Endothelial cell of umbilical vein (primary cell): ENCODE measurements at places on chromosomes 5 and 9. TPM values are rescaled to one million over a fixed set of nuclear protein-coding genes. Genes with fewer than 3 reads are reported as not detected.

GRCh38 chr5:14143841-14144585, 871 bp downstream of the TRIO start:
- H3K36me3 ChIP-seq = no peaks in the 10 kb centered on the region
- no peak for DNase-seq
- peaks cover 41% of the 10 kb centered on the region for H3K4me1 ChIP-seq
- H3K27ac ChIP-seq = peak overlapping the region; percentile 94
- peak overlapping the region; percentile 55 for H3K4me3 ChIP-seq

The GPR107 gene
- 38.9 and 41.5 TPM in 2 replicates for total RNA-seq

DNA sequence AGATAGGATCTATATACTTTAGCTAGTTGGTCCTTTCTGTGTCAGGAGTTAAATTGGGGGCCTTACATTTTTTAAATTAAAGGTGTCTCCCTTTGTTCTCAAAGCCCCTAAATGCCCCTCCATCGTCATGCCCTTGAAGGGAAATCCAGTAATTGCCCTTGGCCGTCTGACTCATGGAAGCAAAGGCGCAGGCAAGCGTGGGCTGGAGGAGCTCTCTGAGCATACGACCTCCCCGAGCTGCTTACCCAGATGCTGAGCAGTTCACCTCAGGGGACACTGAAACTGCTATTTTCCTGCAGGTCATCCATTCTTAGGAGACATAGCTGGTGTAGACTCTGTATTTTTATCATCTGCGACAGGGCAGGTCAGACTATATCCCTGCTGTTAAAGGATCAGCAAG, 23.0 kb downstream of the PCSK1 start:
- H3K27me3 ChIP-seq = no peaks in the 10 kb centered on the region
- H3K4me3 ChIP-seq = no peak overlapping the region
- H3K27ac ChIP-seq = no peak overlapping the region
- no peaks in the 10 kb centered on the region for H3K36me3 ChIP-seq
- H3K4me1 ChIP-seq = peaks cover 34% of the 10 kb centered on the region
- DNase-seq = no peak

GRCh38 chr9:113770396-113770795, 105.7 kb upstream of the ZNF618 start:
- no peak overlapping the region for H3K4me3 ChIP-seq
- H3K27ac ChIP-seq = no peak overlapping the region

DNA sequence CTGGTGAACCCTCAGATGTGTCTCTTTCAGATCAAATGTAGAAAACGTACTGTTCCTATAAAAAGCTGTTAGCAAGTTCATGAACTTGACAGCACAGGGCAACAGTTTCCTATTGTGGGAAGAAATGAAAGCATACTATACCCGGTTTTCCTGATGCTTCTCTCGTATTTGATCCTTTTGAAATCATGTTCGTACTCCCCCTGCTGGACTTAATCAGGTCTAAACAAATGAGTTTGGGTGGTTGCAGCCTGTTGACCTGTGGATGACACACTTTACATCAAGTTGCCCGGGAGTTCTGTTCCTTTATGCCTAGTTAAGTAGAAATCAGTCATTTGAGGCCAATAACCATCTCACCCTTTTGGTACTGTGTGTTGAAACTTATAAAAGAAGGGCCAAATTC, 1992.3 kb downstream of the MAT2B start:
- no peak overlapping the region for H3K4me3 ChIP-seq
- peak; percentile 2 for DNase-seq

- no peaks in the 10 kb centered on the region for H3K36me3 ChIP-seq
- no peaks in the 10 kb centered on the region for H3K4me1 ChIP-seq
- H3K4me3 ChIP-seq = no peak overlapping the region
- H3K27me3 ChIP-seq = no peaks in the 10 kb centered on the region
- no peak overlapping the region for H3K27ac ChIP-seq
Measured at GRCh38 chr5:157689942-157690689, 18.8 kb downstream of the C5orf52 start.

DNA sequence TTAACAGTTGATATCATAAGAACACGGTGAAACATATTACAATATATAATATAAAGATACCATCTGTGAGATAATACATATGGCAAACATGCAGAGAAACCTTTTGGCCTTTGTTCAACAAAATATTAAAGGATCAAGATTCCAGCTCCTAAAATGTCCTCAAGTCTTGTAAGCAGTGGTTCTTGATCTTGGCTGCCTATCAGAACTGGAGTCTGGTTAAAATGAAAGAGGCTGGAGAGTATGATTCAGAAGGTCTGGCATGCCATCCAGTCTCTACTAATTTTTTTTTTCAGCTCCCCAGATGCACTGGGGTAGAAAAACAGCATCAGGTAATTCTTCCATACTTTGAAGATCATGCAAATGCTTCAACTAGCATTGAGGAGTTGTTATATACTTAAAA, 83.2 kb downstream of the TNC start:
- no peak for DNase-seq
- no peaks in the 10 kb centered on the region for H3K27me3 ChIP-seq
- no peak overlapping the region for H3K4me3 ChIP-seq
- no peaks in the 10 kb centered on the region for H3K36me3 ChIP-seq
- no peaks in the 10 kb centered on the region for H3K4me1 ChIP-seq

The ST8SIA4 gene
- 25.0 and 28.3 TPM in 2 replicates for total RNA-seq

DNA sequence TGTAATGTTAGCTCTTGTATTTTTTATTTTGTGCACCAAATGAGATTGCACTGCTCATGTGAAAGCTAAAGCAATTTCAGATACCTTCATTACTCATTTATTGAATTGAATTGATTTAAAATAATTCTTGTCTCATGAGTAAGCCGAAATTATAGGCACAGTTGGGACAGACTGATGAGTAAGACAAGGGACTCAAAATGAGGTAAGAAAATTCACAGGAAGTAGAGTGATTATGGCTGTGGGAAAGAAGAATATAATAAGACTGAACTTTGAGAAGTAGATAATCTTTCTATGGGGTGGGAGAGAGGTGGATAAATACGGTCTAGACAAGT, 51.1 kb downstream of the NUDT12 start:
- H3K36me3 ChIP-seq = no peaks in the 10 kb centered on the region
- H3K27ac ChIP-seq = no peak overlapping the region
- H3K4me3 ChIP-seq = no peak overlapping the region
- H3K4me1 ChIP-seq = no peaks in the 10 kb centered on the region

The PITX1 gene
- 0.42 and 6.0 TPM in 2 replicates for total RNA-seq

The SLC34A3 gene
- total RNA-seq = not detected in 2 replicates

DNA sequence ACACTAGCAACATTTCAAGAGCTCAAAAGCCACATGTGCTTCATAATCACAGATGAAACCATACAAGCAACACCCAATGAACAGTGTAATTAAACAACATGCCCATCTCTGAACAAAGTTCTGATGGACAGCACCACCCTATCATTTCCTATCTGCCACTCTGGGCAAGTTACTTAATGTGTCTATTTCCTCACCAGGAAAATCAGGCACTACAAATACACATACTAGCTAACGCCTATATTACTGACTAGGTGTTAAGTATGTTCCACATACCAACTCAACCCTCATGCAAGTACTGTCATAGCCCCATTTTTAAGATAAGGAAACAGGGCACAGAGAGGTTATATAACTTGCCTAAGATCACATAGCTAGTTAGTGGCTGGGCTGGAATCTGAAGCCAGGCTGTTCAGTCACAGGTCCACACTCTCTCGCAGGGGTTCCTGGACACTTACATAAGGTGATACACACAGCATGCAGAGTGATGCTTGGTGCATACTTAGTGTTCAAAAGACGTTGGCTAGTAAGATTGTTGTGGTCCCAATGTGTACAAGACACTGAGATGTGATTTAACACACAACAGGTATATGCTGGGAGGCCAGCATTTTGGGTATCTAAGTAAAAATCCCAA, 24.2 kb downstream of the CORO2A start:
- no peaks in the 10 kb centered on the region for H3K27me3 ChIP-seq
- no peaks in the 10 kb centered on the region for H3K4me1 ChIP-seq
- no peak for DNase-seq
- no peak overlapping the region for H3K27ac ChIP-seq
- no peak overlapping the region for H3K4me3 ChIP-seq

GRCh38 chr5:5103245-5103644, 36.9 kb upstream of the ADAMTS16 start:
- no peaks in the 10 kb centered on the region for H3K36me3 ChIP-seq
- no peak overlapping the region for H3K27ac ChIP-seq

The FAM120A gene
- total RNA-seq = 116 and 126 TPM in 2 replicates

The BNIP1 gene
- 15.7 and 19.7 TPM in 2 replicates for total RNA-seq

DNA sequence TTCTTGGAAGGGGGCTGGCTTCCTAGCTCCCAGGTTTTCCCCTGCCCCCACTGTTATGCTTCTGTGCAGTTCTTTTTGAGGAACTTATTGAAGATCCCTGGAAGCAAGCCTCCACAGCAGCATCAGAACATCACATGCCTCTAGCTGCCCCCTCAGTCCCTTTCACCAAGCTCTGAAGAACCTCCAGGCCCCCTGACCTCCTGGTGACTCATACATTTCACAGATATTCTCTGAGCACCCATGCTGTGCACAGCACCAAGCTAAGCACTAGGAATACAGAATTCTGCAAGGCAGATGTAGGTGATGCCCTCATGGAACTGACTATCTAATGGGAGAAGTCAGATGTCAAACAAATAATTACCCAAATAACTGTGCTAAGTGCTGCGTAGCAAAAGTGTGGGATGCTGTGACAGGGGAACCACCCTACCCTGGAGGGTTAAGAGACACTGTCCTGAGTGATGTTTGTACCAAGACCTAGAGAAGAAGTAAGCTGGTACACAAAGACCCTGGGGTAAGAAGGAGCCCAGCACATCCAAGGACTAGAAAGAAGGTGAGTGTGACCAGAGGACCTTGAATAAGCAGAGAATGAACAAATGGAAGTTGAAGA, 213.7 kb upstream of the NR4A3 start:
- no peak overlapping the region for H3K4me3 ChIP-seq
- no peaks in the 10 kb centered on the region for H3K4me1 ChIP-seq
- peaks cover 2% of the 10 kb centered on the region for H3K27me3 ChIP-seq
- no peak overlapping the region for H3K27ac ChIP-seq
- no peaks in the 10 kb centered on the region for H3K36me3 ChIP-seq

DNA sequence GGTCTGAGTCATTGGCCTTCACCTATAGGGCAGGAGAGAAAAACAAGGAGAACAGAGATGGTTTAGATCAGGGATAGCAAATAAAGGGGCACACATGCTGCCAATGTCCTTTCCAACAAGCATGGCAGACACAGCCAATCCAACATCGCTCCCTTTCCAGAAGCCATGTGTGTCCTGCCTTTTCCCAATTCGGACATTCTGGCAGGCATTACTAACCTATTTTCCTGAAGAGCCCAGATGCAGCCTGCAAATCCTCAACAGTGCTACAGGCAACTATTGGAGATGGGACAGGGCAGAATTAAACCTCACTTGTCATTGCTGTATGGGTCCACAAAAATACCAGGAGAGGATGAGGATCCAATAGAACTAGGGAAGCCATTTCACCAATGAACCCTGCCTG, 12.8 kb downstream of the PCDH1 start:
- no peak overlapping the region for H3K4me3 ChIP-seq
- peaks cover under 1% of the 10 kb centered on the region for H3K4me1 ChIP-seq
- H3K27me3 ChIP-seq = no peaks in the 10 kb centered on the region
- DNase-seq = no peak

DNA sequence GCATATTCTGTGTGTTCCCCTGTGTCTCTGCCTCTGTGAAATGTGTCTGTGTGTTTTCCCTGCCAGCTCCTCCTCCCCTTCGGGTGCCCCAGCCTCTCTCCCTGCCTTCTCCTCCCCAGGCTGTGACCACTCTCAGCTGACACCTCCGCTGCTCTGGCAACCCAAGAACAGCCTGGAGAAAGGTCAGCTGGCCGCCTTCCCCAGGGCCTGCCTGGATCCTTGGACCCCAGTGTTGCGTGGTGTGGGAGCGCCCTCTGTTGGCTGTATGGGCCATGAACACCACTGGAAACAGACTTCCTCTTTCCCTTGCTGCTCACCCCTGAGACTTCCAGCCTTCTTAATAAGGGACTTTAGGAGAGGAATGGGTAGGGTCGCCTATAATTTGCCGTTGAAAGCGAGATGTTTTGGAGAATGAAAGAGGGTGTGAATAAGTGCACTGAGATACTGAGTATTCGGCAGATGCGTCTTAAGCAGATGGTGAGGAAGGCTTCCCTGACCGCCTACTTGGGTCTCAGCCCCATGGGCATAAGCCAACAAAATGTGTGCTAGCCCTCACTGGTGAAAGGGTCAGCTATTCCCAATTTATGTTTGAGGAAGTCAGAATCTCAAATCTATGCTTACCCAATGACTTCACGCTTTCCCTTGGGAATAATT, 114.9 kb upstream of the TRIM32 start:
- H3K27me3 ChIP-seq = no peaks in the 10 kb centered on the region
- no peak overlapping the region for H3K27ac ChIP-seq
- no peaks in the 10 kb centered on the region for H3K36me3 ChIP-seq
- no peaks in the 10 kb centered on the region for H3K4me1 ChIP-seq

The ALDH7A1 gene
- 75.7 and 103 TPM in 2 replicates for total RNA-seq

DNA sequence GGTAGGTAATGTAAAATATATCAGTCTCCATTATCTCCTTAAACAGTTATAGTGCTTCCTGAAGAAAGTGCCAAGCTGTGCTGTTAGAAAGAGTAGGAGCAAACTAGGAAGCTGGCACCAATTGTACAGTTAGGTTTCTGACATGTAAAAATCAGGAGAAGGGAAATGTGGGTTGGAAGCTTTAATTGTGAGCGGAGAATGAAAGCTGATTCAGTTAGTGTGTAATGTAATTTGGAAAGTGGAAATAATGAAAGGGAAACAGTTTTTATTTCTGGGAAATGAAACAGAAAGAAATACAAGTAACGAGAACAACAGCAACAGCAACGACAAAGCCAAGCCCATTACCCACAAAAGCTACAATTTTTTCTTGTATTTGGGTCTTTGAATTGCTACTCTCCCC, 48.8 kb upstream of the JAK2 start:
- DNase-seq = no peak
- H3K4me3 ChIP-seq = no peak overlapping the region
- no peaks in the 10 kb centered on the region for H3K36me3 ChIP-seq

- H3K4me1 ChIP-seq = no peaks in the 10 kb centered on the region
- H3K4me3 ChIP-seq = no peak overlapping the region
- H3K36me3 ChIP-seq = no peaks in the 10 kb centered on the region
Measured at GRCh38 chr9:8534828-8535227, 735.2 kb upstream of the DMAC1 start.

The HOMER1 gene
- total RNA-seq = 3.9 and 4.2 TPM in 2 replicates

The TMEM38B gene
- 6.5 and 7.7 TPM in 2 replicates for total RNA-seq

The NKD2 gene
- not detected in 2 replicates for total RNA-seq

The FBXW11 gene
- 42.3 and 44.7 TPM in 2 replicates for total RNA-seq

- no peak overlapping the region for H3K27ac ChIP-seq
- no peaks in the 10 kb centered on the region for H3K27me3 ChIP-seq
- H3K4me1 ChIP-seq = no peaks in the 10 kb centered on the region
Measured at GRCh38 chr5:117621921-117622320, 1047.3 kb upstream of the SEMA6A start.

The PCDHA3 gene
- 0.09 TPM in 1 of 2 replicates, not detected in the other for total RNA-seq

GRCh38 chr5:67537439-67538148, 341.0 kb upstream of the CD180 start:
- no peaks in the 10 kb centered on the region for H3K27me3 ChIP-seq
- H3K4me3 ChIP-seq = no peak overlapping the region

The TMOD1 gene
- 0.74 and 1.4 TPM in 2 replicates for total RNA-seq

- H3K27ac ChIP-seq = no peak overlapping the region
- no peak overlapping the region for H3K4me3 ChIP-seq
- peaks cover 8% of the 10 kb centered on the region for H3K27me3 ChIP-seq
- no peaks in the 10 kb centered on the region for H3K4me1 ChIP-seq
Measured at GRCh38 chr9:38149647-38150046, 80.6 kb upstream of the SHB start.

- no peaks in the 10 kb centered on the region for H3K4me1 ChIP-seq
- no peak overlapping the region for H3K27ac ChIP-seq
- no peak overlapping the region for H3K4me3 ChIP-seq
- H3K36me3 ChIP-seq = no peaks in the 10 kb centered on the region
Measured at GRCh38 chr9:25505644-25506043, 172.6 kb downstream of the TUSC1 start.
